ENCODE measurements at places on chromosomes 12 and 14.

DNA sequence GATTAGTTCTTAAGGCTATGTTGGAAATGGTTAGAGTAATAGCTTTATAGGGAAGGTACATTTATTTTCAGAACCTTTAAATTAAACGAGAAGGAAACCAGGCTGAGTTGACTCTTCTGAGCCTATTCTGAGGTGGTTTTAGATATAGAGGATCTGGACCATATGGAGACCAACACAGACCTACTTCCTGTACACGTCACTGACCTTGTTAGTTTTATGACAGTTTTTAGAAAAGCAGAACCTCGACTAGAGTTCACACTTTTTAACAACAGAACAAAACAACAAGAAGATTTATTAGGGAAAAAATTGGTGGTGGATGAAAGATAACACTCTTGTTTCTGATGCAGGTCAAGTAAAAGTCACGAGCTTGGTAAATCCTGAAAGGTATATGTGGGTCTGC is 107.1 kb downstream of the NPAS3 start:
- no peak for DNase-seq

- no peak for DNase-seq
Observed at GRCh38 chr12:114888448-114888847, 204.5 kb upstream of the TBX3 start.

GRCh38 chr14:75442642-75443041 is 14.8 kb downstream of the JDP2 start:
- DNase-seq = no peak

DNA sequence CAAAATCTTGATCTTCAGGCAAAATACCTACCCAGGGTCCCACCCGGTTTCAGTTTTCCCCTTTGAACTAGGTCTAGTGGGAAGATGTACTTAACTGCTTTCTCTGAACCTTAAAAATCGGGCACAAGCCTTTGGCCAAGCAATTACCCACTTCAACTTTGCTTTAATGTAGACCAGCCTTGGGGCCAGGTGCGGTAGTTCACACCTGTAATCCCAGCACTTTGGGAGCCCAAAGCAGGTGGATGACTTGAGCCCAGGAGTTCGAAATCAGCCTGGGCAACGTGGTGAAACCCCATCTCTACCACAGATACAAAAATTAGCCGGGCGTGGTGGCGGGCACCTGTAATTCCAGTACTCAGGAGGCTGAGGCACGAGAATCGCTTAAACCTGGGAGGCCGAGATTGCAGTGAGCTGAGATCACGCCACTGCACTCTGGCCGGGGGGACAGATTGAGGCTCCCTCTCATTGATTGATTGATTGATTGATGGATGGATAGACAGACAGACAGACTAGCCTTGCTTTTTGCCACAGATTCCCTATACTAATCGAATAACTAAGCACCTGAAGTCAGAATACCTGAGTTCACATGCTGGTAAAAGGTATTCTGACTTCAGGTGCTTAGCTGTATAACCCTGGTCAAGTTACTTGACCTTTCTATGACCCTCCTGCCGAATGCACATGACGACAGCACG is 1.9 kb downstream of the CLIP1 start:
- no peak for DNase-seq

- DNase-seq = no peak
Observed at GRCh38 chr14:99408286-99408970, 72.2 kb downstream of the SETD3 start.

DNA sequence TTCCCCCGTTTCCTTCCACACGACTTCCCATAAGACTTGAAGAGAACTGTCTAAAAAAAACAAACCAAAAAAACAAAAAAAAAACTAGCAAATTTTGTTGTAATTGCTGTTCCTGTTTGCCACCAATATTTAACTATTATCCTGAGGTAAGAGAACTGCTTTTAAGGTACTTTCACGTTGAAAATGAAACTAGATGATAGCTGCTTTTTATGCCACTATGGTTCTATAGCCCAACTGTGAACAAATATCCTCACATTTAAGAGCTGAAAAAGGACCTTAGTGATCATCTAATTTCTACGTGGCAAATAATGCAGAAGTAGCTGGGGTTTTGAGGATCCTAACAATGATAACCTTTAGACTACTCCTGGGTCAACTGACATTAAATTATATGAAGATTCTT is 98.6 kb downstream of the TAOK3 start:
- no peak for DNase-seq

DNA sequence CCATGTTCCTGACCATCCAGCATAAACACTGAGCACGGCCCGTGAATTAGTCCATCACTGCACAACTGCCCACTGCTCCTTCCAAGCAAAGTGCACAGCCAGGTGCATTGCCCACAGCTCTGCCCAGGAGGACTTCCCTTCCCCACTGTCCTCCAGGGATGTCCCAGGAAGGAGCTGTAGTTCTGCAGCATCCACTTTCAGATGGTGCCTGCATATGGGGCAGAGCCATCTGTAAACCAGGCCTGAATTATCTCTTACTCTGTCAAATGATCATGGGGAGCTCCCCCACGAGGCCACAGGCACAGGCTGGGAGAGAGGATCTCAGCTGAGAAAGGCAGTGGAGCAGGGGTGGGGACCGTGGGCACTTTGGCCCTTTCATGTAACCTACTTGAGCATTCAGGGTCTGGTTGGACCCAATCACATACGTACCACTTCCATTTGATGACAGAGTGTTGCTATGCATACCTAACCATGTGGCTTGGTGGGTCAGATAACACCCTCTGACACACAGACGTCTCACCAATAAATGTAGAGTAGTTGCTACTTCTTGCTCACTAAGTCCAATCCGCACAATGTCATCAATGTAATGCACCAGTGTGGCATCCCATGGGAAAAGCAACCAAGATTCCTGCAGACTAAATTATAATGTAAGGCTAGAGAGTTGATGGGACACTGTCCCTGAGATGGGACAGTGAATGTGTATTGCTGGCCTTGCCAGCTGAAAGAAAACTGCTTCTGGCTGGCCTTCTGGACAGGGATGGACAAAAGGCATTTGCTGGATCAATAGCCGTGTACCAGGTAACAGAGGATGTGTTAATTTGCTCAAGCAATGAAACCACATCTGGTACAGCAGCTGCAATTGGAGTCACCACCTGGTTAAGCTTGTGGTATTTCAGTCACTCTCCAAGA is 113.8 kb upstream of the C14orf180 start:
- DNase-seq = no peak

GRCh38 chr12:103929784-103930033 is 501 bp upstream of the HSP90B1 start:
- DNase-seq = peak; percentile 86

GRCh38 chr12:114006482-114007425 is 40.6 kb upstream of the RBM19 start:
- DNase-seq = no peak

GRCh38 chr14:77469067-77469505 is 11.2 kb downstream of the AHSA1 start:
- no peak for DNase-seq

GRCh38 chr12:46150735-46151134 is 118.1 kb downstream of the SLC38A1 start:
- DNase-seq = no peak

DNA sequence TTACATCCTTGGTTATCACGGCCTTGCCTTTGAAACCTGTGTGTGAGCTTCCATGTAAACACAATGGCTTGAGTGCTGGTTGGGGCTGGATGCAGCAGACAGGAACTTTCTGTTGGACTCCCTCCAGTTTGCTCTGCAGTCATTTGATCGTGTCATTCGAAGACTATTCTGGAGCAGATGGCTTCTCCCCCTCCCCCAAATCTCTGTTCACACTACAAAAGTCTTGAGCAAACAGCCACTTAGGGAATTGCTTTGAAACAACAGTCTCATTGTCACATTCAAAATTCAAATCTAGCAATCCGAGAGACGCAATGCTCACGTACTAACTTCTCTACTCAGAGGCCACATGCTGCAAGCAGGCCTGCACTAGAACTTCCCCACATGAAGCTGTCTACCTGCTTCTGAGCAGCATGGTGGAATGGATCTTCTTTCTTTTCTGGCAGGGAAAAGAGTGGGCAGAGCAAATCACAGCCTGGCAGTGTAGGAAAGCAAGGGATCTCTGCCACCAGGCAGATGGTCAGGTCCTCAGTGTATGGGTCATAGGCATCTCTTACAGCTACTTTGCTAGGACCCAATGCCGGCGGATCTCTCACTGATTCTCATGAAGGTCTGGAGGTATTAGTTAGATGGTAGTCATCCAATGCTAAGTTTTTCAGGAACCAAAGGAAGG is 214.2 kb downstream of the PPM1H start:
- no peak for DNase-seq

GRCh38 chr14:38129705-38130104 is 78.0 kb upstream of the SSTR1 start:
- no peak for DNase-seq

DNA sequence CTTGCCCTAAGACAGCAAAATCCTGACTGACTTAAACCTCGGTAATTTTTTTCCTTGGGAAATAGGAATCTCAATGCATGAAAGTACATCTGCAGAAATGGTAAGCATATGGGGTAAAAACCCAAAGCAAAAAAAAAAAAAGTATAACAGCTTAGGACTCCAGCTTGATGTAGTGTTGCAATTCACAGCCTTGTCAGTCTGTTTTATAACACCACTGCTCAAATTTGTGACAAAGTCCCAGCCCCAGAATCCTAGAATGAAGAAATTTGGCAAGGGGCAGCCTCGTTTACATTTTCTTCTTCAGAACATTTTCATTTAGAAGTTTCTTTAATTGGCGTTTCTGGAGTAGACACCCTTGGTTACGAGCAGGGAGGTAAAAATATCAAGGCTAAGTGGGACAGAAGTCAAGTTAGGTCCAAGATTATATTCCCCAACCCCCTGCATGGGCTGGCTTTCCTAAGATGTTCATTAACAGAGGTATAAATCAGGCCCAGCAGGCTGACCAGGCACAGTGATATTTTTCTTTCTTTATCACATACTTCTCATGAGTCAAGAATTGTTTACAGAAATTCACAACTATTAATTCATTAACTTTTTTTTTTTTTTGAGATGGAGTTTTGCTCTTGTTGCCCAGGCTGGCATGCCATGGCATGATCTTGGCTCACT is 424.0 kb downstream of the RMST start:
- DNase-seq = no peak

GRCh38 chr14:104358528-104359300 is 220.3 kb downstream of the KIF26A start:
- no peak for DNase-seq

DNA sequence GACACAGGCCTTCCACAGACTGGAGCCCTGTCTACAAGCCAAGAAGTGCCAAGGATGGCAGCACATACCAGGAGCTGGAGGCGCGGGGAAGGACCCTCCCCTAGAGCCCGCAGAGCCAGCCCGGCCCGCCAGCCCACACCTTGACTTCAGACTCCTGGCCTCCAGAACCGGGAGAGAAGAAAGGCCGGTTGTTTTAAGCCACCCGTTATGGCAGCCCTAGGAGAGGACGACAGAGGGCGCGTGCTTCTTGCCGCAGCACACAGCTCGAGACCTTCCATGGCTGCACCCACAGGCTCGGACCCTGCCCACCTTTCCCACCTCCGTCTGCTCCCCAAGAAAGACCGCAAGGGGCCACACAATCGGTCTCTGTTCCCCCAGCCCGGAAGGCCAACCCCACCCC is 53.7 kb downstream of the RNF34 start:
- DNase-seq = no peak

DNA sequence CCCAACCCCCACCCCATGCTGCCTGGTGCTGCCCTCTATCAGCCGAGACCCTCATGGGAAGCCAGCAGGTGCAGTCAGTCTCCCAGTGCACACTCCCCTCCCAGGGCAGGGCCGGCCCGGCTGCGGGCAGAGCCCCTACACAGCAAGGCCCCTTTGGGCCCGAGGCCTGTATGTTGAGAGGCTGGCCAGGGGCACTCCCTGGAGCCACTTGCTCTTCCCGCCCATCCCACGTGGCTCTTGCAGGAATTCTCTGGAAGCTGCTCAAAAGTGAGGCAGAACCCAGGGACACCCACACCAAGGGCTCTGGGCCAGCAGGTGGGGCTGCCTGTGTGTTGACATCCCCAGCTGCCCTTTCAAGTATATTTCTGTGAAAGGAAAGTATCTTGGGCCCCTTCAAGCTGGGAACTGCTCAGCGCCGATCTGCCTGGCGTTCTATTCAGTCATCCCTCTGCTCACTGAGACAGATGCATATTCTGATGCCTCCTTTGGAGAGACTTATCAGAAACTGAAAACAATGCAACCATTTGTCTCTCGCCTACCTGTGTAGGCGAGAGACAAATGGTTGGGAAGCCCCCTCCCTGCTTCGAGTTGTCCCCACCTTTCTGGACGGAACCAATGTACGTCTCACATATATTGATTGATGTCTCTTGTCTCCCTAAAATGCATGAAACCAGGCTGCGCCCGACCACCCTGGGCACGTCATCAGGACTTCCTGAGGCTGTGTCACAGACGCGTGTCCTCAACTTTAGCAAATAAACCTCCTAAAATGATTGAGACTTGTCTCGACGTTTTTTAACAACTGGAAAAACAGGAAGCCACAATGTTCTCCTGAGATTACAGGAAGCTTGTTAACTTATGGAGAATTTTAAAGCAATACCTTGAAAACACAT is 6.0 kb downstream of the GPR132 start:
- no peak for DNase-seq
